NCI-H526 treated with DMSO at 0.1 percent for 48 hours (cell line): ENCODE measurements at places on chromosomes 5 and 9.
A peak's percentile ranks its signal among the peaks of the same experiment; 100 is the strongest.

- DNase-seq = no peak
These were observed 76.2 kb downstream of the TSPAN17 start for GRCh38 chr5:176723440-176723839.

- no peak for DNase-seq
These were observed 203.7 kb downstream of the SH3GL2 start for GRCh38 chr9:17782430-17783149.

DNA sequence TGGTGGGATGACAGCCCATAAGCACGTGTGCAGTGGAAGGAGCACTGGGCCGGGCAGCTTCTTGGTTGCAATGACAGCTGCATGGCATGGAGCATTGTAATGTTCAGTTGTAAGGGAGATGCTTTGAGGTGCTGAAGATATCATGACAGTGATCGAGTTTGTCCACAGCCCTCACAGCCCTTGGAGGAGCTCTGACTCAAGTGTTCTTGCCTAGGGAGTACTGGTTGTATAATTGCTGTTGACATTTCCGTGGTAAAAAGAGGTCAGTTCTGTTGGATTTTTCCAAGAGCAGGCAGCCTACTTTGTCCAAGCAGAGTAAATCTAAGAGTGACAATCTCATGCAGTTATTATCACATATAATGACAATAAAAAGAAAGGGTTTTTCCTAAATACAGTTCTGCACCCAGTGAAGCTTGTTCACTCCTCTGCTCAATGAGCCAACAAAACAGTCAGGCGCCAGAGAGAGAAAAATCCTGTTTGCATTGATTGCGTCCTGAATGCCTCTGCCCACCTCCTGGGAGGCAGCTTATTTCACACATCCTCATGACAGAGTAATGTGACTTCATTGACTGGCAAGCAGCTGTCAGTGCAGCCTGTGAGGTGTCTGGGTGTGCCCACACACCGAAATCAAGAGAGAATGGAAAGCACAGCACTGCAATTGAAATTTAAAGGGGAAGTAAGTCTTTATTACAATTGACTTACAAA lies 248.0 kb downstream of the NTRK2 start:
- no peak for DNase-seq

DNA sequence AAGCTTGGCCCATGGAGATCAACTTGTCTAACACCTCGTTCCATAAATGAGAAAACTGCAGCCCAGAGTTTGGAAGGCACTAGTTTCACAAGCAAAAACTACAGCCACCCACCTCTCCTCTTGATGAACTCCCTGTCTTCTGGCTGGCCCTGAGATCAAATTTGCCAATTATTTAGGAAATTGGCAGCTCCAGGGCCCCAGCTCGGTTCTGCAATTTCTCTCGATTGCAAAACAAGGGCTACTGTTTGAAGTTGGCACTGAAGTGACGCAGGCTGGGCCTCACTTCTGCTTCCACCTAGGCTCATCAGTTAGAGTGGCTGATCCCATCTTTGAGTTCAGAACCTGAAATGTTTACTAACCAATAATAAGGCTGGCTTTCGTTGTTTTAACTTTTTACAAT lies 3.7 kb upstream of the GPX3 start:
- DNase-seq = no peak

DNA sequence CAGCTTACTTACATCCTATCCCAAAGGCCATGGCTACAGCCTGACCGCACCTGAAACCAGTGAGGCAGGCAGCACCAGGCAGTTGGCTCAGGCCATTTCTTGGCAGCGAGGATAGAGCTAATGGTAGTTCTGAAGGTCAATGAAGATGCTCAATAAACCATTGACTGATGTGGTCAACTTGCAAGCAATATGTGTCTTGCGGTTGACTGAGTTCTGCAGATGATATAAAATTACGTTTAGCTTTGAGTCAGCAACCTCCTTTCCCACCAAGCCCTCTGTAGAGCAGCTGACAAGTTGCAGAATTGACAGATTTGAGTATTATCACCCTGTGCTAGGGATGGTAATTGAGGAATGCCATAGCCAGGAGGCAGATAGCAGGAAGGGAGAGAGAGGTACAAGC lies 189.0 kb upstream of the PUM3 start:
- no peak for DNase-seq

DNA sequence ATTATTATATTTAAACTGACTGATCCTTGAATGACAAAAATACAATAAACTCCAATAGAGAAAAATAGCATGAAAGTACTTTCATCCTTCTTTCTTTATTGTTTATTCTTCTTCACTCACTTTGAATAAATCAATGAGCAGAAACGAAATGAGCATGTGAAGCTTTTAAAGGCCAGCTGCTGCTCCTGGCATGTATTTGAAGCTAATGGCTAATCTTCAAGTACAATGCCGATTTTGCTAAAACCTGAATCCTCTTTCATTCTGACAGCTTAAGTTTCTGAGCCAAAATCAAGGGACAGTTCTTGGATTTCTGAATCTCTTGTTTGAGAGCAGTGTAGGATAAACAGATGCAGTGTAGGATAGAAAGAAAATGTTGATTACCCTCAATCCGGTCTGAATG lies 237.3 kb downstream of the CDH10 start:
- DNase-seq = no peak

DNA sequence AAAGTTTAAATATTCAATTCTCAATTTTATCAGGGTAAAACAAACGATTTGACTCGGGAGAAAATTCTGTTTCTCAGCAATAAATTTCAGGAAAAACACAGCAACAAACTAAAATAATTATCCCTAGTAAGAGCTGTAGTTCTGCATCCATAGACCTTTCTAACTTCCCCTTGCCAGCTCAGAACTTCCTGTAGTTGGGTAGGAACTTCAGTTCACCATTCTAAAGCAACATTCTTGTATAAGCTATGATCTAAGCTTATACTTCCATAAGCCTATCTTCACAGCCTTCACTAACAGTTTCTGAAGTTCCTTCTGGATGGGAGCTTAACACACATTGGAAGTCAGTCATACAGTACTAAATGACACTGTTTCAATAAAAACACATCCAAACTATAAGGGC lies 96.6 kb downstream of the UBAP2 start:
- DNase-seq = no peak

DNA sequence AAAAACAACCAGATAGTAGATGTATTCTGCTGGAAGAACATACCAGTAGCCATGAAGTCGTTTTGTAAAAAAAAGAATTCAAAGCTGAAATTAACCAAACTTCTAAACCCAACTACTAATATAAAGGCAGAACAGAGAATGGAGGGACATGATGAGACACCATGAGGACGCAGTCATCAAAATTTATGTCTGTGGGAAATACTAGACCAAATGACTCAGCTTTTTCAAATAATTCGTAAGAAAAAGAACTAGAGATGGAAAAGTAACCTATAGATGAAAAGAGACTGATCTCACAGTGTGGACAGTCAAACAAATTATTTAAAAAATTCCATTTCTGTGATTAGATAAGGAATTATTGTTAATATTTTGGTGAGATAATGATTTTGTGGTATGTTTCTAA lies 10.3 kb downstream of the TTC23L start:
- no peak for DNase-seq

GRCh38 chr9:112905084-112905483 lies 14.4 kb upstream of the SLC46A2 start:
- no peak for DNase-seq

DNA sequence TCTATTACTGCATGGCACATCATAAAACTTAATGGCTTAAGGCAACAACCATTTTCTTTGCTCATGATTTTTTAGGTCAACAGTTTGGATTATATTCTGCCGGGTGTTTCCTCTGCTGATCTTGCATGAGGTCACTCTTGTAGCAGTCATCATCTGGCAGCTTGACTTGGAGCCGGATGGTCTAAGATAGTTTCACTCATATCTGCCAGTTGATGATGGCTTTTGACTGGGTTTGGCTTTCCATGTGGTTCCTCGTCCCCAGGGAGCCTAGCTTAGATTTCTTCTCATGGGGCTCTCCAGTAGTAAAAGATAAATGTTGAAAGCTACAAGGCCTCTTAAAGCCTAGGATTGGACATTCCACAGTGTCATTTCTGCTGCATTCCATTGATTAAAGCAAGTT lies 27.4 kb downstream of the LNPEP start:
- no peak for DNase-seq

GRCh38 chr9:764105-764524 lies 77.4 kb upstream of the DMRT1 start:
- DNase-seq = peak; percentile 82

DNA sequence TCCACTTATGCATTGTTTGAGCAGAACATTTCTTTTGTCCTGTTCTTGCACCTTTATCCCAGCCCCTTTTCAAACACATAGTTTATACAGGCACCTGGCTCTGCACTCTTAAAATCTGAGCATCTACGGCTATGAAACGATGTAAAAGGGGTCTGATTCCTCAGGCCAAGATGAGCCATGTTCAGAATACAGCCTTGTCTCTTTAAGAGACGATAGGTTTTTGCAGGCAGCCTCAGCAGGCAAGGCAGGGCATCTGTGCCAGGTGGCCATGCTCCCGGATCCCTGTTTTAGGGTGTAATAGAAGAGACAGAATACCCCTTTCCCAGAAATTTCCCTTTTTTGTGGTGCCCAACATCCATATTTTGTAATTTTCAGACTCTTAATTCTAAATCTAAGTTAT lies 89.1 kb upstream of the NFIB start:
- DNase-seq = no peak
